ENCODE measurements at places on chromosomes 1 and 21. TPM values are rescaled to one million over a fixed set of nuclear protein-coding genes. Genes with fewer than 3 reads are reported as not detected.

- H3K36me3 ChIP-seq, result no peaks in the 10 kb centered on the region
- no peak overlapping the region for H3K4me3 ChIP-seq
- DNase-seq, result no peak
Observed at GRCh38 chr1:58964880-58965279, 181.0 kb upstream of the JUN start.

- no peak overlapping the region for H3K4me3 ChIP-seq
- H3K27me3 ChIP-seq, result no peaks in the 10 kb centered on the region
- no peaks in the 10 kb centered on the region for H3K36me3 ChIP-seq
Observed at GRCh38 chr1:178278916-178279686, 185.2 kb downstream of the RASAL2 start.

DNA sequence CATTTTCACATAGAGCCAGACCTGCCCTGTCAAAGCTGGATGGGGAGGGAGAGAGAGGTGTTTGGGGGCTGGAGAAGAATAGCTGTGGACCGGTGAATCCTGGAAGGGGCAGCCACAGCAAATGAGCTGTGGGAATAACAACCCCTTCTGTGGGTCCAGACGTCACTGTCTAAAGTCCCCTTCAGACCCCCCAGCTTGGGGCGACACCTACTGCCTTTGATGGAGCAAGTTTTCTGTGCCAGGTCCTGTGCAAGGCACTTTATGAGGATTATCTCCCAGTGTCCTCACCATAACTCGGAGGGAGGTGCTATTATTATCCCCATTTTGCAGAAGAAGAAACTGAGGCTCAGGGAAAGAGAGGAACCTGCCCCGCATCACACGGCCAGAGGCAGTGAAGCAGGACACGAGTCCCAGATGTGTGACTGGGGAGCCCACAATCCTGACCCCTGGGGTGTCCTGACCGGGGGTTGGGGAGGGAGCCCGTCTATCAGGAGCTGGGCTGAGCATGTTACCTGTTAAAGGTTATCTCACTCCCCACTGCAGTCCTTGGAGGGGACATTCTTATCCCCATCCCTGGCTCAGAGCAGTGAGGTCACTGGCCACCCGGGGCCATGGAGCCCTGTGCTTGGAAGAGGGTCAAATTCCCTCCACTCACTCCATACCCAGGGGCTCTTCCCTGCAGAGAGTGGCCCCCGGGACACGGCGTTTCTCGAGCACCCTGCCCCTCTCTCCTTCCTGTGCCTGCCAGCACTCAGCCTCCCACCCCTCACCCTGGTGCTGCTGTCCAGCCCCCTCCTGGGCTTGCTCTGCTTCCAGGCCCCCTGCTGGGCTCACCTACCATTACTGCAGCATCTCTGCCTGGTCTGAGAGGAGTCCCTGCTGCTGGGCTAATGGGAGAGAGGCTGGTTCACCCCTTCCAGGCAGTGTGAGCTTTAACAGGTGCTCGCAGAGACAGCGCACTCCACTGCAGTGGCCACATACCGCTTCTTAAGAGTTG, 132.9 kb downstream of the PTPRU start:
- no peak for DNase-seq
- H3K36me3 ChIP-seq, result no peaks in the 10 kb centered on the region

DNA sequence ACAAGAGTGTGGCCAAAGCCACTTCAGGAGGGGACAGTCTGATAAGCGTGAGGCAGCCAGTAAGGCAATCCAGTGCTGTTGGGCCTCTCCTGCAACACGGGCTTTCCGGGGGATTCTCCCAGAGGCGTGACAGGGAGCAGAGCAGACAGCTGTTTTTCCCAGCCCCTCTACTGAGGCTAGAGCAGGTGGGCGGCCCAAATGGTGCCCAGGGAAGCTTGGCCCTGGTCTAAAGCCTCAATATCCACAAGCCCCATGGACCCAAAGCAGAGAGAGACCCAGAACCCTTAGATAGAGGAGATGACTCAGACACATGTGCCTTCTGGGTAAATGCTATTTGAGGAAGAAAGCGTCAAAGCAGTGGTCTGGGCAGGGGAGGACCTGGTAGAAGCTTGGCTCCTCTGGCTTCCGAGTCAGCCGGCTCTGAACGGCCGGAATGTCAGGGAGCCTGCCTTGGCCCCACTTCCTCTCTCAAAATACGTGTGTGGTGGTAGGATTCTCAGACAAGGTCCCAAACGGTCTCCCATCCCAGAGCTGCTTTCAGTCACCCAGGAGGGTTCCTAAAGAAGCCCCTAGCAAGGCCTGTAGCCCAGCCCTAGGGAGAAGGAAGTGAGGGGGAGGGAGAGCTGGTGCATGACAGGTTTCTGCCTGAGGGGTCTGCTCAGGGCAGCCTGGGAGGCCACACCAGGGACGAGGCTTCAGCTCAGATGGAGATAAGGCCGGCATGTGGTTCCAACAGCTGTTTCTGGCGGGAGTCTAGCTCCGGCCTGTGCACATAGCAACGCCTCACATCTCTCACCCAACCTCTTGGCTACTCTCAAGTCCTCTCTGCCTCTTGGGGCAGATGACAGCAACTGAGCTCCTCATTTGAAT, 28.8 kb downstream of the PIK3C2B start:
- no peak overlapping the region for H3K4me3 ChIP-seq
- H3K36me3 ChIP-seq, result no peaks in the 10 kb centered on the region
- peaks cover 78% of the 10 kb centered on the region for H3K4me1 ChIP-seq
- DNase-seq, result no peak

GRCh38 chr1:174218983-174219382, 59.7 kb downstream of the RABGAP1L start:
- H3K27ac ChIP-seq, result no peak overlapping the region
- no peaks in the 10 kb centered on the region for H3K27me3 ChIP-seq
- no peak for DNase-seq
- H3K36me3 ChIP-seq, result no peaks in the 10 kb centered on the region
- H3K4me1 ChIP-seq, result peaks cover 17% of the 10 kb centered on the region

The KIF2C gene
- 1.1 TPM for total RNA-seq

All from esophagus muscularis mucosa (tissue), 4 donors.